Activated CD8-positive, alpha-beta memory T cell treated with anti-CD3 and anti-CD28 coated beads, Interleukin-2, amount 10 ng/mL, durations not matched to agents 7 days and 5 days (primary cell): ENCODE measurements at places on chromosomes 2 and 18. TPM values are rescaled to one million over a fixed set of nuclear protein-coding genes. Genes with fewer than 3 reads are reported as not detected.

TMEM200C gene
- not detected for total RNA-seq

UGT1A1 gene
- not detected for total RNA-seq

KCTD1 gene
- total RNA-seq: 4.1 TPM

APLF gene
- 3.0 TPM for total RNA-seq

GRCh38 chr2:232235716-232236115, 142.8 kb upstream of the ALPP start:
- peaks cover 2% of the 10 kb centered on the region for H3K36me3 ChIP-seq
- H3K27me3 ChIP-seq: no peaks in the 10 kb centered on the region
- H3K4me1 ChIP-seq: peaks cover 23% of the 10 kb centered on the region
- no peak overlapping the region for H3K4me3 ChIP-seq

DNA sequence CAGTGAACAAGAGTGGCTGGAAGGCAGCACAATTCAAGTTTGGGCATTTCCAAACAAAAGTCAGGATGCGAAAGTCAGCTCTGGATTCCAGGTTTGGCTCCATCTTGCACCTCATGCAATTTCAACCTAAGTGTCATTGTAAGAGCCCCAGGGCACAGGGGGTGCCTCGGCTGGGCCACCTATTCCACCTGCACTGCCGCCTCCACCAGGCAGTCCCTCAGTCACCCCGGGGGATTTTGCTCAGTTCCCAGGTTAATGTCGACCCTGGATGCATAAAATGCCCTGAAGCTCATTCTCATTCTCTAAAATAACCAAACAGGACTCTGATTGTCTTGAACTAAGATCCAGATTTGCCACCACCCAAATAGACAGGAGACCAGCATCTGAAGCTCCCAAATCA, 77.6 kb downstream of the EDAR start:
- DNase-seq: peak; percentile 22
- no peak overlapping the region for H3K27ac ChIP-seq
- H3K4me3 ChIP-seq: no peak overlapping the region
- H3K27me3 ChIP-seq: no peaks in the 10 kb centered on the region
- no peaks in the 10 kb centered on the region for H3K36me3 ChIP-seq
- H3K4me1 ChIP-seq: no peaks in the 10 kb centered on the region

GRCh38 chr2:109210431-109211200, 81.6 kb downstream of the SH3RF3 start:
- H3K27ac ChIP-seq: no peak overlapping the region
- no peak for DNase-seq
- H3K4me1 ChIP-seq: peaks cover 34% of the 10 kb centered on the region
- peaks cover 92% of the 10 kb centered on the region for H3K27me3 ChIP-seq
- no peak overlapping the region for H3K4me3 ChIP-seq
- no peaks in the 10 kb centered on the region for H3K36me3 ChIP-seq

DNA sequence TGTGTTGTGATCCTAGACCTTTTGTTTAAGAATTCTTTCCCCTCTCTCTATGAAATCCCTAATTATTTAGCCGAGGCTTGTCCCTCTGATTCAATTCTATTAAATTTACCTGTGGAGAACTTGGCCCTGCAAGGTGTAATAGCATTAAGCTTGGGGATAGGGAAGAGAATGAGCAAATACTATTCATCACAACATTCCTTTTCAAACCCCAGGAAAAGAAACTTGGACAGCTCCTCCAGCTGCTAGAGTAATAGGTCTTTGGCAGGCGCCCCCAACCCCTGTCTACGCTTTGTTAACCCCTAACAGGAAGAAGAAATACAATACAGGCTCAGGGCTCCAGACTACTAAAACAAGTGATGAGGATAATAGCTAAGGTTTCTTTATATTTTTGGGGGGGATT, 957.0 kb downstream of the CPS1 start:
- no peak overlapping the region for H3K4me3 ChIP-seq
- H3K4me1 ChIP-seq: no peaks in the 10 kb centered on the region
- no peaks in the 10 kb centered on the region for H3K27me3 ChIP-seq
- no peak overlapping the region for H3K27ac ChIP-seq

DNA sequence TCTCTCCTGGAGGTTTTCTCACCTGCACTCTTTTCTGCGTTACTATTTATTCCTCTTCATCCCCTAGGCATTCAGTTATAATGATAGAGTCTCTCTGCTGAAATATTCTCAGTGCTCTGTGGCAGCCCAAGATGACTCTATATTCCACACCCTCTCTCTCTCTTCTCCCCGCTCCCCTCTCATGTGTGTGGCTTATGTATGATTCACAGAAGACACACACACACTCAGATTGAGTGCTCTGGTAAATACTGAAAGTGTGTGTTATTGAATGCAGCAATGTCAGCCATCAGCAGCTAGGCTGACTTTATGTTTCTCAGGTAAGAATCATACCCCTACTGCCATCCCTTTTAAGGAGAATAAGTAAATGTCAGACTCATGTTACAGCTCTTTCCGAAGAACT, 201.2 kb downstream of the SLC4A10 start:
- DNase-seq: no peak
- no peaks in the 10 kb centered on the region for H3K36me3 ChIP-seq
- no peak overlapping the region for H3K27ac ChIP-seq
- H3K4me1 ChIP-seq: no peaks in the 10 kb centered on the region
- peaks cover 4% of the 10 kb centered on the region for H3K27me3 ChIP-seq

DNA sequence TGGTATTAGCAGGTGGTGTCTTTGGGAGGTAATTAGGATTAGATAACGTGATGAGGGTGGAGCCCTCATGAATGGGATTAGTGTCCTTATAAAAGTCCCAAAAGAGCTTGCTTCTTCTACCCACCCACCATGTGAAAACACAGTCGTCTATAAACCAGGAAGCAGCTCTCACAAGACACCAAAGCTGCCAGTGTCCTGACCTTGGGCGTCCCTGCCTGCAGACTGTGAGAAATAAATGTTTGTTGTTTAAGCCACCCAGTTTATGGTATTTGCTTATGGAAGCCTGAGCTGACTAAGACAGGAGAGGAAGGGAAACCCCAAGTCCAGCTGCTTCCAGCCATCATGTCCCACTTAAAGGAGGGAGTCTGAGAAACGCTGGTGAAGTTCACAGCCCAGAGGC, 13.6 kb downstream of the ADI1 start:
- DNase-seq: no peak
- no peak overlapping the region for H3K4me3 ChIP-seq
- peaks cover 34% of the 10 kb centered on the region for H3K36me3 ChIP-seq
- H3K27me3 ChIP-seq: no peaks in the 10 kb centered on the region
- H3K4me1 ChIP-seq: no peaks in the 10 kb centered on the region
- no peak overlapping the region for H3K27ac ChIP-seq

DNA sequence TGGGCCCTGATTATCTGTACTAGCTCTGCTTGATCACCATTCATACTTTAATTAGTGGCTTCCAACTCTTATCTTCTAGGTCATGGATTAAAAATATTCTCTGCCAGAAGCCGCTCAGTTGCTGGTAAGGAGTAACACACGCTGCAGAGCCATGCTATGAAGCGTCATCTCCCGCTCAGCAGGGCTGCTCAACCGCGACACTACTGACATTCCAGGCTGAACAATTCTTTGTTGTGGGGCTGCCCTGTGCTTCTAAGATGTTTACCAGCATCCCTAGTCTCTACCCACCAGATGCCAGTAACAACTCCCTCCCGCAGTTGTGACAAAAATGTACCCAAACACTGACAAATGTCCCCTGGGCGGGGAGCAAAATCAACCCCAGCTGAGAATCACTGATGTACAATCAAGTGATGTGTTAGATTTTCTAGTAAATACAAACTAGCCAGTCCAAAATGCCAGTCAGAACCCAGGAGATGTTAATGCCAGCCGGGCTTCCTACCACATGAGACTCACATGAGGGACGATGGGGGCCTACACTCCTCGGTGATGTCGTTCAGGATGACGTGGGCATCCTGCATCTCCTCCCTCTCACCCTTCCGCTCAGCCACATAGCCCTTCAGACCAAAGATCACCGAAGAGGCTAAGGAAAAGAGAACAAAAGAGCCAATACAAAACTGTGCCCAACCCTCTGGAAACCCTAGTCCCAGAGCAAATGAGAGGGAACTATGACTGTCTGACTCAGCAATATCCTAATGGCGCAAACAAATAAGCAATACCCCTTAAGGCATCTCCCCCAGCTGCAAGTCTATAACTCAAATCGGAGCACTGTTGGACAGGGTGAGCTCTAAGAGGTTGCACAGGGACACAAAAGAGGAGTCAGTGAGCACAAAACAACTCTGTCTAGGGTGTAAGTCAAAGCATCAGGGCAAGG, 15.6 kb downstream of the ILKAP start:
- H3K27me3 ChIP-seq: no peaks in the 10 kb centered on the region
- no peak for DNase-seq
- peaks cover 8% of the 10 kb centered on the region for H3K4me1 ChIP-seq
- peaks cover 51% of the 10 kb centered on the region for H3K36me3 ChIP-seq

GRCh38 chr2:112602917-112603316, 18.5 kb downstream of the CHCHD5 start:
- no peaks in the 10 kb centered on the region for H3K36me3 ChIP-seq
- no peaks in the 10 kb centered on the region for H3K27me3 ChIP-seq
- H3K27ac ChIP-seq: no peak overlapping the region
- peaks cover 6% of the 10 kb centered on the region for H3K4me1 ChIP-seq
- H3K4me3 ChIP-seq: no peak overlapping the region

DNA sequence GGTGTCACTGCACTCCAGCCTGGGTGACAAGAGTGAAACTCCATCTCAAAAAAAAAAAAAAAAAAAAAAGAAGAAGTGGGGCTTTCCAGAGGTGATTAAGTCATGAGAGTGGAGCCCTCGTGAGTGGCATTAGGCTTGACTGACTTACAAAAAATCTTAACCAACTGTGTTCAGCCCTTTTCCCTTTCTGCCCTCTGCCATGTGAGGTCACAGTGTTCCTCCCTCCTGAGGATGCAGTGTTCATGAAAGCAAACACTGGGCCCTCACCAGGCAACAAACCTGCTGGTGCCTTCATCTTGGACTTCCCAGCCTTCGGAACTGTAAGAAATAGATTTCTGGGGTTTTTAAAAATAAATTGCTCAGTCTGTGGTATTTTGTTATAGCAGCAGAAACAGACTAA, 37.0 kb upstream of the METTL21A start:
- DNase-seq: no peak
- H3K4me3 ChIP-seq: no peak overlapping the region
- H3K27ac ChIP-seq: no peak overlapping the region

GRCh38 chr18:79585395-79586370, 93.9 kb upstream of the CTDP1 start:
- H3K4me3 ChIP-seq: no peak overlapping the region
- no peaks in the 10 kb centered on the region for H3K27me3 ChIP-seq
- peaks cover 2% of the 10 kb centered on the region for H3K4me1 ChIP-seq
- H3K36me3 ChIP-seq: no peaks in the 10 kb centered on the region
- DNase-seq: no peak
